ENCODE measurements at places on chromosomes 12 and 14.

DNA sequence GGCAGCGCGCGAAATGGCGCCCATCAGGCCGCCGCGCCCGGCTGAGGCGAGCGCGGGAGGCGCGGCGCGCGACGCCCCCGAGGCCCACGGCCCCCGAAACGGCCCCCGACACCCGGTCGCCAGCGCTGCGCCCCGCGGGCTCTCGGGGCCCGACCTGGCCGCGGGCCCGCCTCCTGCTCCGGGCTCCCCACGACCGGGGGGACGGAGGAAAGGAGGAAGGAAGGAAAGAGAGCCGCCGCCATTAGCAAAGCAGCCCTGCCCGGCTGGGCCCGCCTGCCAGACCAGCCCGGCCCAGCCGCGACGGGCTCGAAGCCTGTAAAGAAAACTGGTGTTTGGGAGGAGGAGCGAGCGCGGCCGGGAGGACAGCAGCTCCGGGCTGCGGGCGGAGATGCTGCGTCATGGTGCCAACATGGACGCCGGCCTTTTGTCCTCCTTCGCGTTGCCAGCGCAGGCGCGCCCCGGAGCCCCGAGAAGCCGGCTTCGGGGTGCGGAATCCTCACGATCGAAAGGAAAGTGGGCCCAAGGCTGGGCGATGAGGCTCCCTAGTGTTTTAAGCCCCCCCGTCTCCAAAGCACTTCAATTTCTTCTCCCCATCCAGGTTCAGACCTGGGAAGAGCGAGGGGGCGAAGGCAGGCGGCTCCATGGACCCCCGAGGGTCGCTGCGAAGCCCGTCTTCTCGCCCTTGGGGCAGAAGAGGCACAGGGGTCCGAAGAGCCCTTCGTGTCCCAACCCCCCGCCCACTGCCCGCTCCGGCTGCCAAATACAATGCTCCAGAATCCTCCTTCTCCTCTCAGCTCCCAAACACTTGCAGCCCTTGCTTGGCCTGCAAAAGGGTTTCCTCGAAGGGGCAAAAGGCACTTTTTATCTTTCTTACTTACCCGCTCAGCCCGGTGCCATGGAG, 2.9 kb upstream of the SETD1B start:
- ATAC-seq, result peak; percentile 13

DNA sequence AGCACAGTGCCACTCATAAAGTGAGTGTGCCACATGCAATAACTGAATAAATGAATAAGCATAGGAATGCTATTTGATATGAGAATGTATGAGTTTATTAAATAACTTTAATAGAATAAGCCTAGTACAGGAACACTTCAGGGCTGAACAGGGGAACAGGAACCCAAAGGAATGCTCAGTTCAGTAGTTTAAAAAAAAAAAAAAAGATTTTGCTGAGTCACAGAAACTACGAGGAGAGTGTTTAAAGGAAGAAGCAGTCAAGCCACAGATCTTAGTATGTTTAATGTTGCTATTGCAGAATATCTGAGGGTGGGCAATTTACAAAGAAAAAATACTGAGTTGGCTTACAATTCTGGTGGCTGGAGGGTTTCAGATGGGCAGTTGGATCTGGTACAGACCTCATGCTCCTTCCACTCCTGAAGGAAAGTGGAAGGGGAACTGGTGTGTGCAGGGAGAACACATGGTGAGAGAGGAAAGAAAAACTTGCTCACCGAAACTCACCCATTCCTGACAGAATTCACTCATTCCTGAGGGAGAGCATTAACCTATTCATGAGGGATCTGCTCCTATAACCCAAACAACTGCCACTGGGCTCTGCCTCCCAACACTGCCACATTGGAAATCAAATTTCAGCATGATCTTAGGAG, 880.3 kb upstream of the MGAT4C start:
- ATAC-seq, result no peak

DNA sequence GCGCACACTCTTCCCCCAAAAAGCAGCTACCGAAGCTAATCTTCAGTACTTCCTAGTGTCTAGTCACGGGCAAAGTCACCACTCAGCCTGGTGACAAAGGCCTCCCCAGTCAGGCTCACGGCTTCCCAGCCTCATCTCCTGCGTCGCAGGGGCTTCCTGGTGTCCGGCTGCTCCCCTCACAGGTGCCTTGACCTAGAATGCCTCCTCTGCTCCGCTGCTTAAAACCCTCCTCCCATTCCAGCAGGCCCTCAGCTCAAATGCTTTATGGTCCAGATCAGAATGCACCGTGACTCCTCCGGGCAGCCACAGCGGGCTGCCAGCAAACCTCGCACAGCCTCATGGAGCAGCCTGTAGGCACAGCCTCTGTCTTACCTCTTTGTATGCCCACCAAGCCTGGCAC, 53.1 kb downstream of the PRIMA1 start:
- no peak for ATAC-seq

DNA sequence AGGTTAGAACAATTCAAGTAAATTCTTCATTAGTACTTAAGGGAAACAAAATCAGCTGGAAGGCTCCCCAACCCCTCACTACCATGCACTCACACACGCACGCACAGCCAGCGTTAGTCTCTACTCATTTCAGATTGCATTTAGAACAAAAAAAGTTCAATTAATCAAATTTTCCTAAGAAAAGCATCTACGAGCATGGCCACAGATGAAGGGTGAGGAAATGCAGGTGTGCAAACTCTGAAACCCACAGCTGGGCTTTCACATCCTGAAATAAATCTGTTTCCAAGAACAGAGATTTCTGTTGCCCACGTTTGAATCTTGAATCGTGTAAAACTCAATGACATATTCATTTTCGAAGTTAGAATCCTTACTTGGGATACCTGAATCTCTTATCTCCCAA, 62.6 kb downstream of the SEL1L start:
- no peak for ATAC-seq

- no peak for ATAC-seq
Measured at GRCh38 chr12:19194963-19195362, 65.4 kb downstream of the PLEKHA5 start.

- ATAC-seq, result no peak
Measured at GRCh38 chr12:132402831-132403416, 73.5 kb upstream of the GALNT9 start.

DNA sequence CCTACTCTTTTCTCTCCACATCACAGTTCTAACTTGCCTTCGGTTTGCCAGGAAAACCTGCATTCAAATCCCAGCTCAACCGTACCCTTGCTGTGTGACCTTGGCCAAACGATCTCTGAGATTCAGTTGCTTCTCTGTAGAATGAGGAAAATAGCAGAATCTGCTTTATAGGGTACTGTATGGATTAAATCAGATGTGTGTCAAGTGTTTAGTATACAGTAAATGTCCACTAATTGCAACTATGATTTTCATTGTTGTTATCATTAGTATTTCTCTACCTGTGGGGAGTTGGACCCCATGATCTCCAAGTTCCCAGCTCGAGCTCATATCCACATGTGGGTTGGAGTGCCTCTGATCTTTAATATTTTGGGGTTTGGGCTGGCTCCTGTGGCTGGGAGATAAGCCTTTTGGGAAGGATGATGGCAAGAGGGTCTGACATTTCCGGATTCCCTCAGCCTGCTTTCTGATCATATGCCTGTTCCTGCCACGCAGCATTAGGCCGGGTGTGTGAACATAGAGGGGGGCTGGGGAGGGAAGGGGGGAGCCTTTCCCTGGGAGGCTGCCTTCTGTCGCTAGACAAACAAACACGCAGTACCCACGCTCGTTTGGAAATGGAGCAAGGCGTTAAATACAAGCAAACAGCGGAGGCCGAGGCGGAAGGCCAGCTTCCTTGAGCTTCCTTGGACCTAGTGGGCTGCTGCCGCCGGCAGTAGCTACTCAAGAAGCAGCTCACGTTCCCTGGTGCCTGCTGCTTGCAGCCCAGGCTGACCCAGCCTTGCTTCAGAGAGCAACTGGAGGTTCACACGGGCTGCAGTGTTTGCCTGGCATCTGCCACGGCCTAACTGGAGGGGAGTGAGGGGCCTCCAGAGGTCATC, 213.5 kb upstream of the LHX5 start:
- no peak for ATAC-seq

GRCh38 chr14:78479127-78479780, 309.1 kb downstream of the NRXN3 start:
- ATAC-seq, result no peak

DNA sequence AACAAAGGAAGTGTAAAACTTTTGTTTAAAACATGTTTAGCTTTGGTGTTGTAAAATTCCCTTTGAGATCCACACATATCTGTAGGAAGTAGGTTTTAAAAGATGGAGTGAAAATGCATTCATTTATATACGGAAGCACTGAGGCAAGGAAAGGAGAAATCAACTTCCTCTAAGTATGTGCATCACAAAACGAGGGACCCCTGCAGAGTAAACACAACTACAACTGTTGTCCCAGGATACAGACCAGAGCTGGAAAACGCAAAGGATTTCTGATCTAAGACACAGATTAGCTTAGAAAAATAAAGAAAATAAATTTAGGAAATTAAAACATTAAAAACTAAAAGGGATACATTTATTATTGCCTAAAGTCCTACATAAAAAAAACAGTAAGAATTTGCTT, 297.6 kb downstream of the MED13L start:
- ATAC-seq, result no peak

- ATAC-seq, result no peak
Measured at GRCh38 chr12:50107416-50108268, 3.8 kb downstream of the GPD1 start.

DNA sequence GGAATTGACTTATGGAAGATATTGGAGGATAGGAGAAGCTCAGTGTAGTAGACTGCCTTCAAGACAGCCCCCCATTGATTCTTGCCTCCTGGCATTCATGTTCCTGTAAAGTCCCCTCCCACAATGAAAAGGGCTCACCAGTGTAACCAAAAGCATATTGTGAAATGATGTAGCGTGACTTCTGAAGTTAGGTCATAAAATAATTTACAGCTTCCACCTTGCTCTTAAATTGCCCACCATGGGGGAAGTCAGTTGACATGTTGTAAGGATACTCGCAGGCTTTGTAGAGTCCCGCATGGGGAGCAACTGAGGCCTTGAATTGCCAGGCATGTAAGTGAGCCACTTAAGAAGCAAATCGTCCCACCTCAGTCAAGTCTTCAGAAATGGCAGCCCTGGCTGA, 25.1 kb downstream of the GTSF1 start:
- no peak for ATAC-seq

GRCh38 chr12:62934239-62934798, 631 bp downstream of the PPM1H start:
- peak; percentile 52 for ATAC-seq

- ATAC-seq, result no peak
Measured at GRCh38 chr12:67853204-67853603, 136.0 kb upstream of the IFNG-AS1 start.

All from esophagus mucosa (tissue), 1 donor.